ENCODE measurements at places on chromosomes 1 and 21.

DNA sequence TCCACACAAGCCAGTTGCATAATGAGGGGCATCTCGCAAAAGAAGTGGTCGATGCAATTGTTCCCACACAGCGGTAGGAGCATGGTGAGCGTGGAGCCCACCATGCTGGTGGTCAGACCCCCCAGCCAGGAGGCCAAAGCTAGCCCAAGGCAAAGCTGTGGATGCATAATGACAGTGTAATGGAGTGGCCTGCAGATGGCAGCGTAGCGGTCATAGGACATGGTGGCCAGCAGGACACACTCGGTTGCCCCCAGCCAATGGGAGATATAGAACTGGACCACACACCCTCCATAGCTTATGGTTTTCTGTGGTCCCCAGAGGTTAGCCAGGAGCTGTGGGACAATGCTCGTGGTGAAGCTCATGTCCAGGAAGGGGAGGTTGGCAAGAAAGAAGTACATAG, 4.3 kb downstream of the OR2C3 start:
- no peak for DNase-seq

DNA sequence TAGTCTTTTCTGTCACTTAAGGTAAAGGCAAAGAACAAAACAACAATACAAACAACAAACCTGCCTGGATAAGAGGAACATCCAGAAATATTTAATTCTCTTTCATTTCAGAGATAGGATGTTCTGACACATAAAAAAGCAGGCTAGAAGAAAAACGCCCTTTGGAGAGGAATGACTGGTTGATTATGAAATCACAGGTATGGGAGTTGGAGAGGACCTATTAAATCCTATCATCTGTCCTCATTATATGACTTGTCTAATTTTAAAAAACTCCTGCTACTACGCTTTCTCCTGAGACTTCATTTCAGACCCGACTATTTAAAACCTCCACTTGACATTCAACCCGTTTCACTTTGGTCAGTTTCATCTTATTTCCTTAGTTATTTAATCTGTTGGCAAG, 54.1 kb downstream of the TMPRSS15 start:
- DNase-seq = no peak

DNA sequence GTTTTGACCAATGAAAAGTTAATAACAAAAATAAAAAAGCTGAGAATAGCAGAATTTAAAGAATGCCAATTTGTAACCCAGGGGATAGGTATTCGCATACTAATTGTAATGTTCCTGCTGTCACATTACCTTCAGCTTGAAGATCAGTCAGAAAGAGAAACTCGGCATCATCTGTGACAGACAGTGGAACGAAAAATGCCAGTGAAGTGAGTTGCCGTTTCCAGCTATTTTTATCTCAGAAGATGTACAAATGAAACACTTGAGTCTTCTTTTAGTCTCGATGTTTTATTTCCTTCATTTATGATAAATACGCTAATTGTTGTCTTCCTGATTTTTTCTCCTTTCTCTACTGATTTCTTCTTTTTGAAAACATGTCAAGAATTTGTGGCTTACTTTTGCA, 26.1 kb downstream of the RGS21 start:
- DNase-seq = no peak

GRCh38 chr1:41396084-41396483, 34.9 kb downstream of the FOXO6 start:
- no peak for DNase-seq

DNA sequence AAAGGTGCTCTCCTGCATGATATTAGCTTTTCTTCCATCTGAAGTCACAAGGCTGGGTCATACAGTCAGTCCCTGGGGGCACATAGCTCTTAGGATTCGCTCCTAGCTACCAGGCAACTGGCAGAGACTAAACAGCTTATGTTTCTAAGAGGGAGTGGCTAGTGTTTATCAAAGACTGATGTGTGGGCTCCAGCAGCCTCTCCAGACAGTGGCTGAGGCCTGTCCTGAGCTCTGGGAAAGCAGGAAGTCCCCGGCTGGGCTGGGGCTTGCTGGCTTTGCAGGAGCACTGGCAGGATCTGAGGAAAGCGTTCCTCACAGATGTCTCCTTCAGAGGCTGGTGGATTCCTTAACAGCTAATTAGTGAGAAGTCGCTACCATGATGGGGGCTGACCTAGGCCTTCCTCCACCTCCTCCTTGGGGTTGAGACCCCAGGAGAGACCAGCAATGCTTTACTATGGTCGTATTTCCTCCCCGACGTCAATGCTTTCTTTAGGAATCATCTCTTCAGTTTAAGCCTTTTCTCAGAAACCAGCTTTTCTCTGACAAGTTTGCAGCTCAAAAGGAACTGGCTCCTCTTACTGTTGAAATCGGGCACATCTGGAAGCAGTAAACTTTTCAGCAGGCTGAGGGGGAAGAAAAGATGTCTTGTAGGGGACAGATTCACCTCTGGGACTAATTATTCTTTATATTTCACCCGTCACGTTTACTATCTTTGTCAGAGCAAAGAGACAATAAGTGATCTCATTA, 33.5 kb upstream of the HHAT start:
- no peak for DNase-seq

GRCh38 chr1:81312272-81312754, 488.4 kb upstream of the ADGRL2 start:
- DNase-seq = no peak

DNA sequence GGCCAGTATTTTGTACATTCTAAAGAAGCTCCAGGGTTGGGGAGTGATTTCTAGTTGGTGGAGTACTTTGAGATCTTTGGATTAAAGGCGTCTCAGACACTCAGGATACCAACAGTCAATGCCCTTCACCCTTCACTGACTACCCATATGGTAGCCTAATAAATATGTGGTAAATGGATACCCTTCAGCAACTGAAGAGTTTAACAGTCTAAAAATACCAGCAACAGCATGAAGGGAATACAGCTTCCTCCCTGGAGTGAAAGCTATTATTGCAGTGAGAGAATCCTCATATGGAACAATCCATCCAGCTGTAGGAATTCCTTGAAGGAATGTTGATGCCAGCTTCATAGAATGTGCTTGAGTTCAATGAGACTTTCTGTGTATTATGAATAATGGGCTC, 26.8 kb downstream of the DNAJC11 start:
- no peak for DNase-seq

- no peak for DNase-seq
Observed at GRCh38 chr1:70384542-70384941, 26.5 kb upstream of the CTH start.

DNA sequence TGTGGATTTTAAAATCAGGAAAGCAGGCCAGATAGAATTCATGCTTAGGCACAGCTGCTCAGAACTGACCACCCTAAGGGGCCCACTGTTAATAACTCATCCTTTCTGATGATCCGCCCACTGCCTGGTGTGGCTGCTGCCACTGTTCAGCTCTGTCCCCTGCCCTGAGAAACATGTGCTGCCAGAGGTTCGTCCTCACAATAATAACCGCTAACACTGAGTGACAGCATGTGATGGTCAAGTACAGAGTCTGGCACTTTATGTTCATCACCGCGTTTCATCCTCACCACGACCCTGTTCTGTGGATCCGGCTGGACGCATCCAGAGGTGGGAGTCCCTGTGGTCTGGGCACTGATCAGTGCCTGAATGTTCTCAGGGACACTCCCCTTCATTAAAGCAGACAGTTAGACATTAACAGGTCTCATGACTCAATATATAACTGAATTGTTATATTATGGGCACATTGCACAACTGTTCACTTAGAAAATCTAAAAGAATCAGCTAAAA, 108.6 kb downstream of the SIM2 start:
- no peak for DNase-seq

- no peak for DNase-seq
Observed at GRCh38 chr1:234230414-234230862, 142.8 kb upstream of the COA6 start.

GRCh38 chr21:16569679-16570078, 839.9 kb downstream of the USP25 start:
- DNase-seq = no peak

- no peak for DNase-seq
Observed at GRCh38 chr21:41611966-41612606, 104.1 kb upstream of the TMPRSS2 start.

DNA sequence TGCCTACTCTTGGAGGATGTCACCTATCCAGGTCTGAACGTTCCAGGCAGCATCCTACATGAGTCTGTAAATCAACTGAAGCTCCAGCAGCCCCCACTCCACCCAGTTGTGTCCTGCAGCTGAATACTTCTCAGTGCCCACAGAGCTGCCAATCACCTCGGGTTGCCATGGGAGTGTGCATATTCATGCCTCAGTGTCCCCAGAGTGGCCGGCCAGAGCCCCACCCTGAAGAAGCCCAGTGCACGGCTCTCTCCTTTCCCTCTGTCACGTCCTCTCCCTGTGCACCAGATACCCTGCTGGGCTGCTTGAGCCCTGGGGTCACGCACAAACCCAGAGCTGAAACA, 16.1 kb upstream of the GSTM4 start:
- DNase-seq = no peak

GRCh38 chr1:204828352-204828850, 42.3 kb upstream of the NFASC start:
- no peak for DNase-seq

DNA sequence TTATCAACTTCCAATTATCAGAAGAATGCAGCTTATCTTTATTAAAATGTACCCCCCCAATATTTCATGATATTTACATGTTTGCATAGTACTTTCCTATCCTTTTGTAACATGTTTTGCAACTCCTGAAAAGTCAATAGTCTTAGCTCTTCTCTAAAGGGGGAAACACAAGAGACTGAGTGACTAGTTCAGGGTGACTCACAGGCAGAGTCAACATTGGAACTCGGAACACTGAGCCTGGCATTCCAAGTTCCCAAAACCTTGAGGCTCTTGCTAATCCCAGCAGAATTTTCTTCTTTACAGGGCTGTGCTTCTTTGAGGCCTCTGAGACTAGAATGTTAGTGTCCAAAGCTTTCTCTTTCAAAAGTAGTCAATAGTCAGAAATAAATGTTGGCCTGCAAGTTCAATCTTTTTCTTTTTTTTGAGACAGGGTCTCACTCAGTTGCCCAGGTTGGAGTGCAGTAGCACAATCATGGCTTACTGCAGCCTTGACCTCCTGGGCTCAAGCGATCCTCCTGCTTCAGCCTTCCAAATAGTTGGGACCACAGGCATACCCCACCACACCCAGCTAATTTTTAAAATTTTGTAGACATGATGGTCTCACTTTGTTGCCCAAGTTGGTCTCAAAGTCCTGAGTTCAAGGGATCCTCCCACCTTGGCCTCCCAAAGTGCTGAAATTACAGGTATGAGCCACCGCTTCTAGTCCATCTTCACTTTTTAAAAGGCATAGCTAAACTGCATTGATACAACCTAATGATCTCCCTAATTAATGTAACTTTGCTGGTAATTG, 37.5 kb downstream of the ZNF281 start:
- DNase-seq = no peak
